ENCODE measurements at places on chromosomes 3 and 15.

DNA sequence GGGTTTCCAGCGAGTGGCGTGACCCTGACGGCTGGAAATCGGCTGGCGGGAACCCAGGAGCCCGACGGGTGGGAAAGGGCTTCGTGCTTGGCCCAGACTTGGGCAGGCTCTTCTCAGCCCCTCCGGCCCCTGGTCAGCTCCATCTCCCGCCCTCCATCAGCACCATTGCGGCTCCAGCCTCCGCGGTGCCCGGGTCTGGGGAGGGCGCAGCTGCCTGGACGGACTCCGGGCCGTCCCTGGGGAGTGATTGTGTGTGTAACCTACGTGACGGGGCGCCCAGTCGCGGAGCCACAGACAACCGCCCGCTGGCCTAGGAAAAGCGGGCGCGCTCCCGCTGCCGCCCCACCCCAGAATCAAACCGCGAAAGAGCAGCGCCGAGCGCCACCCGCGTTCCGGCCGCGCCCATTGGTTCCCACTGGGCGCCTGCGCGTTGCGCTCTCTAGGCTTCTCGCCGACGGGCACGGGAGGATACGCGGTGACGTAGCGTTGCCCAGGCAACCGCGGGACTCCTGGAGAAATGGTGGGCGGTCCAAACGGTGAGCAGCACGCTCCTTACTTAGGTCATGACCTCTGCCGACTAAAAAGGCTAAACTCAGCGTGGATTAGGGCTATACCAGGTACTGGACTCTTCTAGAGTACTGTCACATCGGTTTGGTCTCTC lies at the start of gene CFAP20DC:
Gene CFAP20DC, minus strand, starts transcription at position 355 of the 661 bp plus-strand sequence. CDS start 394 bp downstream, outside the sequence.
- peak; percentile 81 for DNase-seq

GRCh38 chr3:143763564-143764162 lies 84.6 kb downstream of the SLC9A9 start:
- DNase-seq: no peak

DNA sequence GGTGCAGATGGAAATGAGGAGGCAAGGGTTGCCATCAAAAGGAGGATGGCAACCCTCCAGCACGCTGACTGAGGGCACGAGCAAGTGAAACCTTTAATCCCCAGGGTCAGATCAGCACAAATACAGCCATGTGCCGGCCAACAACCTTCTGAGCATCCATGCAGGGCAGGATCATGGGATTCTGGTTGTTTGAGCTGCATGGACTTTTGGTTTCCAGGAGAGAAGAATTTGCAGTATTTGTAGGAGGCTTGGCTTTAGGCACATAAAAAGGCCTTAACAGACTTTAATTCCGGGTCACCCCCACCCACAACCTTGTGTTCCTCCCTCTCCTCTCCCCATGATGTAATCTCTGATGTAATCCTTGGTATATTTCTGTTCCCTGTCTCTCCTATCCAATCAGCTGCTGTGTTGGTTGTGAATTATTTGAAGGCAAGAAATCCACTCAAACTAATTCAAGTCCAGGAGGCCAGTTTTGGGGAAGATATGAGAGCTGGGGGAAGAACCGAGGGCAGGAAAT lies 254.3 kb downstream of the SHQ1 start:
- DNase-seq: no peak

- no peak for DNase-seq
These were observed 161.0 kb upstream of the RORA start for GRCh38 chr15:61390138-61390537.

DNA sequence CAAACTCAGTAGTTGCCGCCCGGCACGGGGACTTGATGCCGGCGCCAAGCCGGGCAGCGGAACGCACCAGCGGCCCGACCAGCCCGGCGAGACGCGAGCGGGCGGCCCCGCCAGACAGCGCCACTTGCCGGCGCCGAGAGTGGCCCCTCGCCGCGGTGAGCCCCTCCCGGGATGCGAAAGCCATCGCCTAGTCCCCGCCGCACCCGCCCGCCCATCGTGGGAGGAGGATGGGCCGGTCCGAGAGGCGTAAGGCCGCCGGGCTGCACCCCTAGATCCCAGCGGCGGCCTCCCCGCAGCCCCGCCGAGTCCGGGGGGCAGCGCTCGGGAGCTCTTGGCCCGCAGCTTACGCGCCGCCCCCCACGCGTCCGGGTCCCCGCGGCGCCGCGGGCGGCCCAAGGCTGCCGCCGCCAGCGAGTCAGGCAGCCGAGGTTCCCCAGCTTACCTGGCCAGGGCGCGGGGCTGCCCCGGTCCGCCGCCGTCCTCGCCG lies 609 bp downstream of the GOLGA8A start:
- DNase-seq: no peak

- DNase-seq: no peak
These were observed 15.5 kb upstream of the CMTM7 start for GRCh38 chr3:32376115-32376514.
